Hematopoietic multipotent progenitor cell (in vitro differentiated cells): ENCODE measurements at places on chromosomes 1 and 21. TPM values are rescaled to one million over a fixed set of nuclear protein-coding genes. Genes with fewer than 3 reads are reported as not detected.

The S100A8 gene
- 12.1 TPM for total RNA-seq

- DNase-seq, result no peak
Observed at GRCh38 chr1:58895082-58895481, 111.2 kb upstream of the JUN start.

The WDR64 gene
- not detected for total RNA-seq

GRCh38 chr1:179770887-179771502 lies 27.9 kb downstream of the FAM163A start:
- DNase-seq, result no peak

GRCh38 chr1:15684468-15685291 lies 560 bp downstream of the PLEKHM2 start:
- peak; percentile 53 for DNase-seq

The PGD gene
- 148 TPM for total RNA-seq

GRCh38 chr21:42332557-42333317 lies 17.5 kb upstream of the TFF3 start:
- no peak for DNase-seq

The C1orf141 gene
- total RNA-seq, result not detected

The CELA3A gene
- not detected for total RNA-seq

The CROCC gene
- total RNA-seq, result 30.2 TPM
